Stimulated activated CD4-positive, alpha-beta T cell treated with anti-CD3 and anti-CD28 coated beads, Interleukin-15, amount 100 ng/mL, for 24 hours (primary cell): ENCODE measurements at places on chromosomes 3 and 15.

DNA sequence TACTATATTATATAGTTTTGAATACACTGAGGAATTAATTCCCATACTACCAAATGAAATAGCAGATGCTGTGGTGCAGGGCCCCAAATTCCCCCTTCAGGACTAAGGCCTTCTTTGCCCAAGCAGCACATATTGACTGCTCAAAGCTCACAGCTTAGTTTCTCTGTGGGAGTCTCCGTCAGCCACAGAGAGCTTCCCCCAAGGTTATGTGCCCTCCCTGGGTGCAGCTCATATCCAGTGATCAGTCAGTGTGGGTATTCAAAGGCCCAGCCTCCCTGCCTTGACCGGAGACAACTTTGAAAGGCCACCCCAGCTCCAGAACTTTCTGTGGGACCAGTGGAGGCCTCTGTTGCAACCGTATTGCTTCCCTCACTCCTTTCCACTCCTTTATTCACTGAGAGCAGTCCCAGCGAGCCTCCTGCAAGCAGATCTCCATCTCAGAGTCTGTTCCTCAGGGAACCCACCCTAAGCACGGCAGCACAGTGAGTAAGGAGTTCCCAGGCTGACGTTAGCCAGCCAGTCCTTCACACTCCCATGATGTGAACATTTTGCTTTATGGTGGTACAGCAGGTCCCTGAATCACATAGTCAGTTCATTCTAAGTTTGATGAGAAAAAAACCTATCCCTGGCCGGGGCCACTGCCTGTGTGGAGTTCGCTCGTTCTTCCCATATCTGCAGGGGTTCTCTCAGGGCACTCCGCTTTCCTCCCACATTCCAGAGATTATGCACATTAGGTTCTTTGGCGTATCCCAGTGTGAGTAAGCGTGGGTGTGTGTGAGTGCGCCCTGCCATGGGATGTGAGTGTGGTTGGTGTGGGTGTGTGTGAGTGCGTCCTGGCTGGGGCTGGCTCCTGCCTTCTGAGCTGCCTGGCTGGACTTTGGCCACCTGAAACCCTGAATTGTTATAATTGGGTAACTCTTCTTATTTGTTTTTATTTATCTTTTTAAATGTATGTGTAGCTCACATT, 64.4 kb upstream of the PPARG start:
- DNase-seq, result no peak

GRCh38 chr15:88385078-88385700, 82.0 kb downstream of the MRPL46 start:
- DNase-seq, result peak; percentile 34

DNA sequence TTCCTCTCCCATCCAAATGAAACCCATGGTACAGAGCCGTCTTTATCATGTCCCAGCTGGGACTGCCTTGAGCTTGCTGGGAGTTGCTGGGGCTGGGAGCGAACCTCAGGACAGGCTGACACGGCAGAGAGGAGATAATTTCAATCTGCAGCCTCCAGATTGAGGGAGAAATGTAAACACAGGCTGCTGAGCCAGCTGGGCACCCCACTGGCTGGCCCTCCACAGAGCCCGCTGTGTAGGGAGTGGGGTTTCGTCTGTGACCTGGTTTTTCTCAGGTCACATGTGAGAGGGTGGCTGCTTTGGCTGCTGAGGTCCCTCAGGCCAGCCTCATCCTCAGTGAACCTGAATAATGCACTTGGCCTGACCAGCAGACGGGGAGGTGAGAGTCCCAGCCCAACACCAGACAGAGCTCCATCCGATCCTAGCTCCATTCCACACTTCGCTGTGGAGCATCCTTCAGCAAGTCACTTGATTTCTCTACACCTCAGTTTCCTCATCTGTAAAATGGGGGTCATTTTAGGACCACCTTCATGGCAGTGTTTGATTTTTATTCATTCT, 121.6 kb upstream of the MRPS22 start:
- no peak for DNase-seq

GRCh38 chr15:62977952-62978811, 64.4 kb upstream of the TPM1 start:
- no peak for DNase-seq

- DNase-seq, result no peak
Measured at GRCh38 chr3:88863196-88863595, 244.2 kb upstream of the EPHA3 start.

DNA sequence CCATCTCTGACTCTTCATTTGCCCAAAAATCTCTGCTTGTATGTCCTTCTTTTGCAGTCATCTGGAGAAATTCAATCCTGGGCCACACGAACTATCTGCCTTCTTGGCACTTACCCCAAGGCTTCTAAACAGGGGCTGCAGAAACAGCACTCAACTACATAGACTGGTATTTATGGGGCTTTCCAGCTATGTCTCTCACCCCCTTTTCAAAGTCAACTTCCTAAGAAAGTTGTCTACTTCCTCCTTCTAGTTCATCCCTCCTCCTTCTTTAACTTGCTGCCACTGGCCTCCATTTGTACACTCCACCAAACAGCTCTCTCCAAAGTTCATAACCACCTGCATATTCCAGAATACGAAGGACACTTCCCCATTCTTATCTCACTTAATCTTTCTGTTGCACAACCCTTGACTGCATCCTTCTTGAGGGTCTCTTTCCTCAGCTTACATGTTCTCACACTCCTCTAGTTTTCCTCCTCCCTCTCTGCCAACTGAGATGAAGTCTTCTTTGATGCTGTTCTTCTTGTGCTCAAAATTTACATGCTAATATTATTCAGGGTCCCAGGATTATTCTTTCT, 55.2 kb downstream of the PLD1 start:
- DNase-seq, result no peak

- no peak for DNase-seq
Measured at GRCh38 chr3:142929890-142930289, 33.6 kb downstream of the PAQR9 start.

DNA sequence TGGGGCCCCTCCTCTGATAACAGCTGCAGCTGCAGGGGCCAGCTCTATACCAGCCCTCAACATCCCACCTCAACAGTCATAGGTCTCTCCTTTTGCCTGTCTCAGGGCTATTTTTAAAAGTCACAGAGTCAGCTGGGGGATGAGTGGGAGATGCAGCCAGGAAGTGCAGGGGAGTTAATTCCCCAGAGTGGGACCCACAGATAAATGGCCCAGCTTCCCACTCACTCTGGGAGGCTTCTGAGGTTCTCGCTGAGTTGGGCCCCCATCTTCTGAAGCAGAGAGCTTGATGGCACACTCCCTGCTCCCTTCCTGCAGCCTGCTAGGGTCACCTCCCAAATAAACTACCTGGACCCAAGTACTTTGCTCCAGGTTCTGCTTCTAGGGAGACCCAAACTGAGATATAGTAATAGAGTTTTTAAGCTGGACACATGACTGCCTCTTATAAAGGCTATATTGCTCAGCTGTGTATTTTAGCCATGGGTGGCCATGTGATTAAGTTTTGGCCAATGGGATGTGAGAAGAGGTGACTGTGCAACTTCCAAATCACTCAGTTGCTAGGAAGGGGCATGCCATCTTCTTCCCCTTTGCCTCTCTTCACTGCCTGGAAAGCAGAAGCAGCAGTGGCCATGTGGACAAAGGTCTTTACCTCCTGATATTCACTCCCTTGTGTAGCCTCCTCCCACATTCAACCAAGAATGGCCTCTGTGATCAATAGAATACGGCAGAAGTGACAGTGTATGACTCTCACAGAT, 15.5 kb upstream of the VIPR1 start:
- DNase-seq, result no peak

DNA sequence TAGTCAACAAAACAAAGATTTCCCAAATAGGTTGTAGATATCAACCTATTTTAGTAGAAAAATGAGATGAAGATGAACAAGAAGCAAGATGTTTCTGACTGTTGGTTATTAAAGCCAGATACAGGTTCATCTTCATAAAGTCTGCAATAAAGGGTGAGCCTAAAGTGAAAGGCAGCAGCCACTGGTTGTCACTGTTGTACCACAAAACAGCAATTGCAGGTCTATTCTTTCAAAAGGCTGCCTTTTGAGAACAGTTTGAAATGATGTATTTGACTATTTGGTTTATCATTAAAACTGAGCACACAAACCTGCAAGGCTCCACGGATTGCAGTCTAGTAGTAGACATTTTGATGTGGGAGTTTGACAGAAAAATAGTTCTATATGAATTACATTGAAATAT, 543.4 kb downstream of the GBE1 start:
- no peak for DNase-seq

DNA sequence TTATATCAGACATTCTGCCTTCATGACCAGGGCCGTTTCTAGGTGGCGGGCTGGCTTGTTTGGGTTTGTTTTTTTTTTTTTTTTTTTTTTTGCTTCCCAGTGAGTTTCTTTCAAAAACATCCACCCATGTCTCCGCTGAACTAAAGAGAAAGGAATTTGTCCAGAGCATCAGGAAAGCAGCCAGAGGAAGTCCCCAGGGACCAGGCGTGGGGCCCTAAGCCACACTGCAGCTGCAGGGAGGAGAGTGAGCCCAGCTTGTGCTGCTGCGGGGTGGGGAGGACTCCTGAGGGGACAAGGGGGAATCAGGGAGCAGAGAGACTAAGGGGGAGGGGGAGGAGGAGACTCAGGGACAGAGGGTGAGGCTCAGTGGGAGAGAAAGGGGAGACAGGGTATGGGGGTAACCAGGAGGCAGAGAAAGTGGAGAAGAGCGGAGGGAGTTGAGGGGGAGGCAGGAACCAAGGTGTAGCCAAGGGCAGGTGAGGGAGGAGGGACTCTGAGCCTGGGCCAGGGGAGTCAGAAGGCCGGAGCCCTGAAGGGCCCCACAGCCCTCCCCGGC, 49.5 kb downstream of the CYP11A1 start:
- no peak for DNase-seq

GRCh38 chr3:83816653-83817052, 1142.1 kb upstream of the CADM2 start:
- DNase-seq, result no peak

DNA sequence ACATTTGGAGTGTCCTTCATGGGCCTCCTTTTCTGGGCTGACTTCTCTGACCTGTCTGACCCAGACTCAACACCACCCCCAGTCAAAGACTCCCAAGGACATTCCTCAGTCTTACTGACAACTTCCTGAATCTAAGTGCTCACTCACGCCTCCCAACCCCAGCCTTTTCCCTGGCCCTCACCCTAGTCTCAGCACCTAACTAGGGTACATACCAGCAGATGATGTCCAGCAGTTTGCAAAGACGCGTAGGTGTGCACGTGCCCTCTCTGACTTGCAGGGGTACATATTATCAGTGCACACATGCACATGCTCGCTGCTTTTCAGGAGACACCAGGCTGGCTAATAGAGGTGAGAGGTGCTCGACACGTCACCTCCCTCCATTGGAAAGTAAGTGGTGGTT, 38.7 kb upstream of the SLCO2A1 start:
- no peak for DNase-seq

GRCh38 chr15:70142072-70142321, 44.3 kb upstream of the TLE3 start:
- no peak for DNase-seq

GRCh38 chr15:43899928-43900327, 73.1 kb downstream of the WDR76 start:
- DNase-seq, result no peak

GRCh38 chr3:31960793-31961431, 20.1 kb downstream of the OSBPL10 start:
- no peak for DNase-seq

- no peak for DNase-seq
Measured at GRCh38 chr3:33050071-33050653, 46.8 kb downstream of the GLB1 start.

GRCh38 chr15:37093480-37094332, 6.6 kb downstream of the MEIS2 start:
- no peak for DNase-seq

DNA sequence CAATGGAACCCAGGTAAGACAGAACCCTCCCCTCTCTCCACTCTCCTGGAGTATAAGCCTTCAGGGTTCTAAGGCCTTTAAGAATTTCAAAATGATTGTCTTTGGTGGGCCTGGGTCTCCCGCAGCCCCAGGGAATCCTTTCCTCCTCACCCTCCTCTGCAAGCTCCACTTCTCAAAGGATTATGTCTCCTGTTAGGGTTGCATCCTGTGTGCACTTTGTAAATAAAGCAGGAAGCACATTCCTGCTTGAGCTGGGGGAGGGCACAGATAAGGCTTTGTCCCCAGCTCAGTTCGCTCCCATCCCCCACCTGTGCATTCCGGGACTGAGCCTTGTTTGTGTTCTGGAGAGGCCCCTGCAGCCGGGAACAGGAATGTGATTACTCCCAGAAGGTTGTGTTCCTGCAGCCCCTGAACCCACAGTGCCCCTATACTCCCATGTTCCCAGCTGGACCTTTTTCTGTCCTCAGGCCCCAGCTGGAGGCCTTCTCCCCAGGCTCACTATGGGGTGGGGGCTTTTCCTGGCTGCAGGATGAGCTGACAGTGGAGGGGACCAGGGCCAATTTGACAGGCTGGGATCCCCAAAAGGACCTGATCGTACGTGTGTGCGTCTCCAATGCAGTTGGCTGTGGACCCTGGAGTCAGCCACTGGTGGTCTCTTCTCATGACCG, 9.5 kb downstream of the TYRO3 start:
- DNase-seq, result no peak

GRCh38 chr3:196788528-196788927, 48.9 kb downstream of the PAK2 start:
- no peak for DNase-seq

- DNase-seq, result no peak
Measured at GRCh38 chr3:45612918-45613602, 18.5 kb downstream of the LIMD1 start.

GRCh38 chr3:25403968-25404367, 24.1 kb upstream of the RARB start:
- DNase-seq, result no peak

GRCh38 chr3:195042743-195043606, 228.0 kb downstream of the XXYLT1 start:
- DNase-seq, result no peak

DNA sequence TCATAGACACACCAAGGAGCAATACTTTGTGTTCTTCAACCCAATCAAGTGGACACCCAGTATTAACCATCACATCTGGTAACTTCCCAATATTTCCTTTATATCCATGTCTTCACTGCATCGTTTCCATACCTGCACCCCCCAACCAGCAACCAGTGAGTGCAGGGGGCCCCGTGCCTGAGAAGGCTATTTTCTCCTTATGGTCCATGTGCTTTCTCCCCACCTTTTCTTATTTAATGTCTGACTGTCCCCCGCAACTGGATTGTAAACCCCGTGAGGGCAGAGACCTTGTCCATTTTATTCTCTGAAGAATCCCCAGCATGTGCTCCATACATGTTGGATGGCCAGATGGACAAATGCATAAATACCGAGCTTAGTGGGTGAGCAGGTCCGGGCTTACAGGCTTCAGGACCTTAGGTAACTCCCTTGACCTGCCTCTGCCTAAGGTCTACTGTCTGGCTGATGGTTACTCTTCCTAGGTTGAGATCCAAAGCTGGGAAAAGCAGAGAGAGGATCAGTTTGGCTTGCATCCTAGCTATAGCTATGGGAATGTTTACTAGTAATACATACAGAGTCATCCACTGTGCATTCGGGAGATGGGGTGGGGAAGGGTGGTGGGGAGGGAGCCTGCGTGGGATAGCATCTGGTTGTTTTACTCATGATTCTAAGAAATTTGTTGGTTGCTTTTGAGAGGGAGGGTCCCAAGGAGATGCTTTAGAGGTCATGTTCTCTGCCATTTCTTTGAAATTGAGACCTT, 41.5 kb downstream of the PXYLP1 start:
- no peak for DNase-seq
